HFFc6 (cell line): ENCODE measurements at places on chromosomes 12 and 14. TPM values are rescaled to one million over a fixed set of nuclear protein-coding genes. Genes with fewer than 3 reads are reported as not detected.

DNA sequence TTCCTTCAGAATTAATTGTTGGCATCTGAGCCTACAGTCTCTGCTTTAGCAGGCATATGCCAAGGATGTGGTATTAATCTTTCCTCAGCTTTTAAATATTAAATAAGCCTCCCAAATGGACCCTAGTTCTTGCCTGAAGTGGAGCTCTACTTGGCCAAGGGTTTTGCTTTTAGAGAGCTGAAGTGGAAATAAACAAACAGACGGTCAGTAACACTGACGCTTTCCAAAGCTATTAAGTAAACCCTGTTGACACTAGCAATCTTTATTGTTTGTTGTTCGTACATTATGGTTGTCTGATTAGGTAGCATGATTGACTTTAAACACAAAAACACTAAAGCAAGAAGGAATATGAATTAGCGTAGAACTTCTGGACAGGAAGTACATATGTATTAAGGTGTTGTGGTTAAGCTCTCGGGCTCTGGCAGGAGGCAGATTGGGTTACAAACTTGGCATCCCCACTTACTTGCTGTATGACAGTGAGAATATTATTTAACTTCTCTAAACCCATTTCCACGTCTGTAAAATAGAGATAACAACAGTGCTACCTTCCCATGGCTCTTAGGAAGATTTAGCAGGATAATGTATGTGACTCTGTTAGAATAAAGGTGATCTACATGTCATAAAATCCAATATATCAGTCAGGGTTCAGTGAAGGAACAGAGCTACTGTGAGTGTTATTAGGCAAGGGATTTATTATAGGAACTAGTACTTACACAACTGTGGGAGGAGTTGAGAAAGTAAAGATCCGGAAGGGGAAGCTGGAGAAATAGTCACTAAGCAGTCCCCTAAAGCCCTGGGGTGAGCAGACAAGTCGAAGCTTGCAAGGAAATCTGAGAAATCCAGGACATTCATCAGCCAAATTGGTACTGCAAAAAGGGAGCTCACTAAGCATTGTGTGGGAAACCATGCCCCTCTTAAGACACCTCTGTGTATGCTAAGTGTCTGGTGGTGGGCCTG lies 92.2 kb upstream of the ATF7IP start:
- peaks cover 16% of the 10 kb centered on the region for H3K36me3 ChIP-seq
- H3K4me3 ChIP-seq, result no peak overlapping the region
- H3K4me1 ChIP-seq, result peaks cover 23% of the 10 kb centered on the region
- H3K27ac ChIP-seq, result peak overlapping the region; percentile 9; the same call in 1 of the 2 replicates
- no peak for DNase-seq

DNA sequence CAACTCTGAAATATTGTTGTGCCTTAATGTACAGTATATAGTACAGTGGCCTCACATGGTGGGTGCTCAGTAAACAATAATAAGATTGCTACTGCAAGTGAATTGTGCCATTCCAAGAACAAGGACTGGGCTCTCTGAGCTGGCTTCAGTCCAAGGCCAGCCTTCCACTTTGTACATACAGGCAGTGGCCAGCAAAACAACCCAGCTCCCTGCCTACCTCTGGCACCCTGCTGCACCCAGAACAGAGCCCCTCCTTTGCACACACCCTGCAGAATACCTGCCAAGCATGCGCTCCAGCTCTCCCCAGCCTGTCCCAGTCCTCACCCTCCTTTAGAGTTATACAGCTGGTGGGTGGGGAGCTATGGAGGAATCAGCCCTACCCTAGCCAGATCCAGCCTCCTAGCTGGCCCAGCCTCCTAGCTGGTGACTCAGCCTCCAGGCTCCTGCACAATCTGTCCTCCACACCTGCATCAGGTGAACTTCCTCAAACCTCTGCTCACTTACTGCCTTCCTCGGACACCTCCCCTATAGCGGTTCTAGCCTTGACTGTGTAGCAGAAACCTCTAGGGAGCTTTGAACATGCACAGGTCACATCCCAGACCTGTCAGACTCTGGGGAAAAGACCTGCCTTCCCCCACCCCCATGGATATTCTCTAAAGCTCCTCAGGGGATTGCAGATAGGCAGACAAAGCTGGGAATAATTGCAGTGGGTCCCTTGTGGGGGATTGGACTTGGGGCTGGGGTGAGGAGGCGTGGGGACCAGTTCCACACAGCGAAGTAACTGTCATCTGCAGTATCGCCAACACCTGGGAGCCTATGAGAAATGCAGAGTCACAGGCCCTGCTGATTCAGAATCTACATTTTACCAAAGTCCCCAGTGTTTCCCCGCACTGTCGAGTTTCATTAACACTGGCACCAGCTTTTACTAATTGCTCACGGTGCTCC lies 17.9 kb downstream of the ZDHHC22 start:
- peaks cover 15% of the 10 kb centered on the region for H3K27me3 ChIP-seq
- DNase-seq, result no peak
- peak overlapping the region; percentile 74; the same call in 1 of the 2 replicates for H3K4me3 ChIP-seq
- H3K36me3 ChIP-seq, result no peaks in the 10 kb centered on the region
- H3K4me1 ChIP-seq, result peaks cover 5% of the 10 kb centered on the region; the same call in 1 of the 2 replicates
- no peak overlapping the region for H3K27ac ChIP-seq

DNA sequence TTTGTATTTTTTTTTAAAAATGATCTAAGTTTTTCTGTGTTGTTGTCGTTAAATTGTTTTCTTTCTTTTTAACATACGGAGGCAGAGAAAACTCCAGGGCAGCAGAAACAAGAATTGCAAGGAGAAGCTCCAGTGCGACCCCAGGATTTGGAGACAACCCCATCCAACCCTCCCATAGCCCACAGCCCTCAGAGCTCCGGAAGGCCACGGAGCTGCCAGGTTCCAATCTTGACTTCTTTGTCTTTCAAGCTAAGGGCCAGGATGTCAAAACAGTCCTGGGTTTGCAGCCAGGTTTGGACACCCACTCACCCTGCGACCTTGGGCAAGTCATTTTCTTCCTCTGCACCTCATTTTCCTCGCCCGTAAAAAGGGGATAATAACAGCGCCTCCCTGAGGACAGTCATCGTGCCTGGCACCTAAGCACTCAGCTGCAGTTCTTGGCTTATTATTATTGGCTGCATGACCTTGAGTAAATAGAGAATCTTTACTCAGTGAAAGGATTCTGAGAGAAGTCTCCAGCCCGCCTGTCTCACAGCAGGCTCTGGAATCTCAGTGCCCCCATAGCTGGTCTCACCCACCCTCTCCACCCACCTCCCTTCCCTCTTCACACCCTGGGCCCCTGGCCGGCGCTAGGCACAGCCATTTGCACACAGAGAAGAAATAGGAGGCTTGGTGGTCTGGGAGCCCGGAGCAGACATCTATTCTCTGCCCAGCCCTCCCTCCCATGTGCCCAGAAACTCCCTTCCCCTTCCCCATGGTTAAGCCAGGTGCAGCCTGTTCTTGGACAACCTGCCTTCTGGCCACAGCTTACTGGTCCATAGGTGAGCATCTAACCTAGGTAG lies 79.4 kb upstream of the BCL11B start:
- H3K27me3 ChIP-seq, result peaks cover 37% of the 10 kb centered on the region
- no peak overlapping the region for H3K27ac ChIP-seq
- no peak for DNase-seq
- no peaks in the 10 kb centered on the region for H3K36me3 ChIP-seq
- no peaks in the 10 kb centered on the region for H3K4me1 ChIP-seq
- H3K4me3 ChIP-seq, result no peak overlapping the region

DNA sequence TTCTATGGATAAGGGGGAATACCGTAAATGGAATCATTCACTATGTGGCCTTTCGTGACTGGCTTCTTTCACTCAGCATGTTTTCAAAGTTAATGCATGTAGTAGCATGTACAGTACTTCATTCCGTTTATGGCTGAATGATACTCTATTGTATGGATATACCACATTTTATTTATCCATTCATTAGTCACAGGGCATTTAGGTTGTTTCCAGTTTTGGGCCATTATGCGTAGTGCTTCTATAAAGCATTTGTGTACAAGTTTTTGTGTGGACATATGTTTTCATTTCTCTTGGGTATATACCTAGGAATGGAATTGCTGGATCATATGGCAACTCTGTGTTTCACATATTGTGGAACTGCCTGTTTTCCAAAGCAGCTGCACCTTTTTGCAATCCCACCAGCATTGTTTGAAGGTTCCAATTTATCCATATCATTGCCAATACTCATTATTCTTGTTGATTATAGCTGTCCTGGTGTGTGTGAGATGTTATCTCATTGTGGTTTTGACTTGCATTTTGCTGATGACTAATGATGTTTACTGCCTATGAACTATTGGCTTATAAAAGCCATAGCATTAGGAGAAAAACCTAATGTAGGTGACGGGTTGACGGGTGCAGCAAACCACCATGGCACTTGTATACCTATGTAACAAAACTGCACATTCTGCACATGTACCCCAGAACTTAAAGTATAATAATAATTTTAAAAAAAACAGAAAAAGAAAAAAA lies 45.5 kb downstream of the ATF7IP start:
- peak; percentile 23 for DNase-seq
- H3K4me3 ChIP-seq, result no peak overlapping the region
- H3K4me1 ChIP-seq, result peaks cover 21% of the 10 kb centered on the region
- H3K36me3 ChIP-seq, result peaks cover 4% of the 10 kb centered on the region; the same call in 1 of the 2 replicates
- H3K27ac ChIP-seq, result no peak overlapping the region

- no peak for DNase-seq
- no peaks in the 10 kb centered on the region for H3K4me1 ChIP-seq
- no peak overlapping the region for H3K4me3 ChIP-seq
- H3K27me3 ChIP-seq, result peaks cover 29% of the 10 kb centered on the region
- H3K36me3 ChIP-seq, result no peaks in the 10 kb centered on the region
- no peak overlapping the region for H3K27ac ChIP-seq
Measured at GRCh38 chr14:104550340-104550860, 29.2 kb upstream of the C14orf180 start.

CEBPE gene
- not detected in 3 replicates for total RNA-seq

SERPINA1 gene
- total RNA-seq, result 0.07 TPM in 1 of 3 replicates, not detected in the others

REM2 gene
- 0.13 and 0.17 TPM in 2 replicates for total RNA-seq

MAP3K9 gene
- total RNA-seq, result 0.21 and 0.51 TPM in 2 replicates

TMX1 gene
- 38.3 to 45.9 TPM (median 45.4 TPM) in 3 replicates for total RNA-seq
